GDM1 (cell line): ENCODE measurements at places on chromosomes 2 and 18.

GRCh38 chr2:100924520-100925451 is 77.3 kb upstream of the RPL31 start:
- no peak for DNase-seq

DNA sequence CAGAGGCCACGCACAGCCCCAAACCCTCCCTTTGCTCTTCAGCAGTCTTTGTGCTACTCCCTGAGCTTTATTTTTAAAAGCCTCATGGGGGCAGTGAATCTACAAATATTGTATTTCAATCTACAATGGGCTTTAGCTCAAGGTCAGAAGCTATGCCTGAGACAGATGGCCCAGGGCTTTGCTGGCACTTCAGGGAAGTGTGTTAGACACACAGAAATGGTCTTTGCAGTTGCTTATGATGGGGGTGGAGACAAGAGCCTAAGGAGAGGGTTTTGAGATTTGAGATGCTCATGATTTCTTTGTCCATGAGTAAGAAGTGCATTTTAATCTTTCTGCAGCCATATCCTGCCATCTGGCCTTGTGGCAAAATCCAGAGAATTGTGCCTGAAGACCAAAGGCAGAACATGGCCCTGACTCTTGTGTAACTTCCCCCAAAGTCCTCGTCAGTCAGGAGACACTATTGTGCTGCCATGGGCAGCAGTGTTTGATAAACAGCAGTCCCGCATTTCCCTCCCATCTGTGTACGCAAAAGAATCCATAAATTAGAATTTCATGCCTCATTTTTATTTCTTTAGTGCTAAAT is 92.6 kb downstream of the VAPA start:
- no peak for DNase-seq

DNA sequence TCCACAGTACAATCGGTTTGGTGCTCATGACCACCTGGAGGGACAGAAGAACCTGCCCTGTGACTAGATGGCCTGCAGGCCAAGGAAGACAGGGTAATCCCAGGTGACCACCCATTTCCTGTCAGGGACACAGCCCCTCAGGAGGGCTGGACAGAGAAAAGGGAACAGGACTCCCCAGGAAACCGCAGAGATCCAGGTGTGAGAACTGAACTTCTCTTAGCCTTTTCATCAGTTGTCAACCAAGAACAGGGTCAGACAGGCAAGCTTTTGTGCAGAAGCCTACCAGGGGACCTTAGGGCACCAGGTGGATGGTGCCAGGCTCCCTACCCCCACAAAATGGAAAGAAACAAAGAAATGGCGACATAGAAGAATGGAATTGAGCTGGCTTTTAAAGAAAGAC is 132.3 kb downstream of the HDAC4 start:
- no peak for DNase-seq

DNA sequence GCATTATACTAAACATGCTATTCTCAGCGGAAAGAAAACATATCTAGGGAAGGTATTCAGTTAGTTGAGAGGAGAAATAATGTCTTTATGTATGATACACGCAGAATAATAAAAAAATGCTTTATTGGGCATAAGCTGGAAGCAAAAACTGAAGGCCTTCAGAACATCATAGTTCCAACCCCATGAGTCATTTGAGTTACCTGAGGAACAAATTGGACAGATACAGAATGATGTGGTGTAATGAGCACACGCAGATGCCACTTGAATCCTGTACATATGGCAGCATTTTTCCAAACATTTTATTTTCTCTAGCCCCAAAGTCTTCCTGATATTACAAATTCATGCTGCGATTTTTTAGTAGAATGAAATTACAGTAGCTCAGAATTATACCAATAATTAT is 23.2 kb upstream of the TRIB2 start:
- no peak for DNase-seq

DNA sequence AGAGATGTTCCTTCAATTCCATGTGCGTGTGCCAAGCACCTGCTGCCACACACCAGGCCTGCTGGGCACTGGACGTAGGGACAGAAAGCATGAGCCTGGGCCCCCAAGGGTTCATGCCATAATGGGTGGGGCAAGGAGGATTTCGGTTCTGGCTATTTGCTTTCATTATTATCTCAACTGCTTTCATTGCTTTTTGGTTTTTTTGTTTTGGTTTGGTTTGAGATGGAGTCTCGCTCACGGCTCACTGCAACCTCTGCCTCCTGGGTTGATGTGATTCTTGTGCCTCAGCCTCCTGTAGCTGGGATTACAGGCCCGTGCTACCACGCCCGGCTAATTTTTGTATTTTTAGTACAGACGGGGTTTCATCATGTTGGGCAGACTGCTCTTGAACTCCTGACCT is 57.2 kb downstream of the SF3B1 start:
- no peak for DNase-seq

DNA sequence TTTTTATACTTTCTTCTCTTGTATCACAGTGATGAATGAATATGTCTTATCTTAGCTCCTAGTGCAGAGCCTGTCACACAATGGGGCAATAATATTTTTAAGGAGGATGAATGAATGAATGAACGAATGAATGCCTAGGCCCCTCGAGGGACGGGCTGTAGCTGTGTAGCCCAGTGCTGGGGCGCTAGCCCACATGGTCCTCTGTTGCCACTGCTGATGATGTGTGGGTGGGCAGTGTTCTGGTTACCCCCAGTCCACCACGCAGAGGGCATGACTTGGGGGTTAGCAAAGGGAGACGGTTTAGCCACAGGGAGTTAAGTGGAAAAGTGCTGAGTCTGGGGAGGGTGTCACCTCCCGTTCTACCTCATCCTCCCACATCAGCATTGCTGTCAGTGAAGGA is 134.2 kb downstream of the SMAD7 start:
- DNase-seq, result no peak

GRCh38 chr2:219484343-219485200 is 14.1 kb upstream of the GMPPA start:
- DNase-seq, result no peak

DNA sequence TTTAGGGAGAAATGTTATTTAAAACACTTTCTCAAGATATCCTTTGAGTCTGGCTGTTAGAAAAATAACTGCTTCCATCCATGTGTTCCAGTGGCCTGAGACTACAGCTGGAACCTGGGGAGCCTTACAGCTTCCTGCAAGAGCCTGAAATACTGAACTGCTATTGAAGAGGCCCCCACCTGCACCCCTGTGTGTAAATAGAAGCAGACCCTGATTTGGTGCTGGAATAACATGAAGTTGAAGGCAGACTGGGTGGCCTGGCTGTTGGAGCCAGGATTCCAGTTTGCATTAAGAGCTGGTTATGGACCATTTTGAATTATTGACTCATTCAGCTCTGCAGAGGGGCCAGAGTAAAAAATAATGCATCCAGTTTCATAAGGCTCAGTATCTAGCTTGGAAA is 61.9 kb downstream of the DIS3L2 start:
- no peak for DNase-seq

- DNase-seq, result no peak
Observed at GRCh38 chr2:189287982-189288521, 108.5 kb upstream of the COL5A2 start.

GRCh38 chr2:153536115-153536514 is 57.6 kb upstream of the RPRM start:
- no peak for DNase-seq

DNA sequence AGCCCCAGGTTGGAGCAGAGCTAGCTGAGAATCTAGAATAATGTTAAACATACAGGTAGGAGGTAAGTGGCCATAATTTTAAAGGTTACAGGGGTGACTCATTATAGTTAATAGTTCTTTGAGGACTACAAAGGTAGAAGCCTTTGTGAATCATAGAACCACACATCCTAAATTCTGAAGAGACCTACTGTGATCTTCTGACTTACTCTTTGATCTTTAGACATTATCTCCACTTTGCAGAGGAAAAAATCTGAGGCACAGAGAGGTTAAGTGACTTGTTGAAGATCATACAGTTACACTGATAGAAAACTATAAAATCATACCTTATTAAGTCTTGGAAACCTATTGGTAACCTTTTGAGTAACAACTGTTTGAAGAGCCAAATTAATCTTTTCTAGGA is 1051.3 kb upstream of the NRXN1 start:
- no peak for DNase-seq

DNA sequence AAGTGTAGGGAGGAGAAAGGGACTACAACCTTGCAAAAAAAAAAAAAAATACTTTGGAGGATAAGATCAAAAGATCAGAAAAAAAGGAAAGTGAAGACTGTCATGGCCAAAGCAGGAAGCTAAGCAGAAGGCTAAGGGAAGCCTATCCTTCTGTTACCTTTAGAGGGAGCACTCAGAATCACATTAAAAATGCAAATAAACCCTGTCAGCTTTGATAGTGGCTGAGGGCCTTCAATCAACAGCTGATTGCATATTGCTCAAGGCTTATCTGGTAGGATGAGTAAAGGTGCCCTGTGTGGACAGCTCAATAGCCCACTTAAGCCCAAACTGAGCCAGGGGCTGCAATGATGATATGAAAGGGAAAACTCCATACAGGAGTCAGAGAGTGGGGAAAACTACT is 1021.2 kb downstream of the LRP1B start:
- no peak for DNase-seq

- no peak for DNase-seq
Observed at GRCh38 chr2:75798569-75798968, 87.9 kb upstream of the GCFC2 start.

- no peak for DNase-seq
Observed at GRCh38 chr2:135167273-135167672, 115.2 kb downstream of the RAB3GAP1 start.

GRCh38 chr2:173749315-173749714 is 215.9 kb downstream of the SP3 start:
- no peak for DNase-seq

GRCh38 chr2:134943540-134943939 is 24.9 kb downstream of the CCNT2 start:
- no peak for DNase-seq

DNA sequence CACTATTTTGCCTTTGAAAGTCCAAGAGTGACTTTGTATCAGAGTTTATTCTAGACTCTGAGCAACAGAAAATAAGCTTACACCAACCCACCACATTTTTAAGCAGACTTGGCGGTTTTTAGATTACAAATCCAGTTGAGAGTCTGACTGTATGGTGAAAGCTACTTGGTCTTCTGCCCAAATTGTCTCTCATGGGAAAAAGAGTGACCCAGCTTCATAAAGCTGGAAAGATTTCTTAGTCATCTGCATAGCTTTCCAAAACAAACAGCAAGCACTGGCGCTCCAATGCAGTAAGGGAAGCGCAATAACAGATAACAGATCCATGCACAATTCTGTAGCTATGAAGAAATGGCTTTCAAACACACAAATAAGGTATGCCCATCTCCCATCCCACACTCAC is 7.1 kb downstream of the DSG1 start:
- no peak for DNase-seq

DNA sequence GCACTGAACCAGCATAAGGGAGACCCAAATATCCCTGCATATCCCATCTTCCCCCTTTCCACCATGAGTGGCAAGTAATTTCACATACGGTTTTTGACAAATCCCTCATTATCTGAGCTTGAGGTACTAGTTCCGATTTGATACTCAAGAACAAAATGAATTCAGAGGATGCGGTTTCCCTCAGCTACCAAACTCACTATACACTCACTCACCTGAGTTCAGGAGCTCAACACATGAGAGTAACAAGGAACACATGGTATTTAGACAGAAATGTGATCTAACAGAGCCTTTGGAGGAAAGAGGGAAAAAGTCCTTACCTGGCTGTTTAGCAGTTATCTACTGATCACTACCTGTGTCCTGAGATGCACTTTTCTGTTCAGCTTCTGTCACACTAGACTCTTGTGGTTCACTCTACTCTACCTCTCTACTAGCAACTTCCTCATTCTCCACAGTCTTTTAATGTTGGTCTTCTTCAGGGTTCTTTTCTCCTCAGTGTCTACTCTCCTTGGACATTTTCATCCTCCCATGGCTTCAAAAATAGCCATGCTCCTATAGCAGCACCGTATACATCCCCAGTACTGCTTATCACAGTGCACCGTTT is 25.1 kb downstream of the ASXL2 start:
- DNase-seq, result peak; percentile 9

- no peak for DNase-seq
Observed at GRCh38 chr2:54114936-54115283, 505 bp upstream of the ACYP2 start.

GRCh38 chr18:45222180-45222579 is 393.1 kb upstream of the SLC14A2 start:
- no peak for DNase-seq

DNA sequence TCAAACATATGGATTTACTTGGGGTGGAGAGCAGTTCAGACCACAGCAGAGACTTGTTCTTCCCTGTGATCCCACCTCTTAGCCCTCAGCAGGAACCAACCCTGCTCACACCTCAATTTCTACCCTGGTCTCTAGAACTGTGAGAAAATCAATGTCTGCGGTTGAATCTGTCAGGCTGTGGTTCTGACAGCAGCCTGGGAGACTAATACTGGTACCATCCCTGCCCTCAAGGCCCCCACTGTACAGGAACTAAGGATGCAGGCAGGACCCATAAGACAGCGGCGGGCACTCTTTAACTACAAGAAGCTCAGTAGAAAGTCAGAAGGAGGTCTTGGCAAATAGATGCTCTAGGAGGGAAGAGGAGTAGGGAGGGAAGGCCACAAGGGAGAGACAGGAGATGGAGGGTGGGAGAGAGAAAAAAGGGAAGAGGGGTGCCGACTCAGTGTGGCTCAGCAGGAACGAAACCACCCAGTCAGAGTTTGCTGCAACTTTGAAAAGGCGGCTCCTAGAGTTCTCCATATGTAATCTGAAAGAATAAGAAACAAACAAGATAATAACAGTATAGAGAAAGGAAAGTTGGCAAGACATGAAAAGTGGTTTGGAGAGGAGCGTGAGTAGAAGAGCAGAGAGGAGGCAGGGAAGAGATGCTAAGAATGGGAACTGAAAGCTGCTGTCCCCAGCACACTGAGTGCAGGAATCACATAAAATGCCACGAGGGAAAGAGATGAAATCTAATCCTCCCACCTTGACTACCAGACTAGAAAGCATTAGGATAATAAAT is 323.9 kb upstream of the ID2 start:
- no peak for DNase-seq

- no peak for DNase-seq
Observed at GRCh38 chr2:46610021-46610420, 130.7 kb downstream of the TMEM247 start.

GRCh38 chr2:52181080-52181479 is 1149.1 kb upstream of the NRXN1 start:
- peak; percentile 7 for DNase-seq

DNA sequence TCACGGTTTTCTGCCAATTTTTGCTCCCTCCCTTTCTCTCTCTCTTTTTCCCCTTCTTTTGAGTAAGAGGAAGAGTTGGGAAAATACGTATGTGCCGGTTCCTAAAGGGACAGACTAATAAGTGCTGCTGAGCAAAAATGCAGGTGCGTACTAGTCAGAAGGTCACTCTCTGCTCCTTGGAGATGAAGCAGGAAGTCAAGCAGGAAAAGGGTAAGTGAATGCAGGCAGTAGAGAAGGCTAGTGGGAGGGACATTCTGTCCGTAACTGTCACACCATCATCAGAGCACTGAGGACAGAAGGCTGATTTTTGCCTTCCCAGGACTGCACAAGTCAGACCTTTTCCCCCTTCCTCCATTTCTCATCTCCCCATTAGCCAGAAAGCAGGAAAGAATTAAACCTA is 105.7 kb downstream of the CDH2 start:
- DNase-seq, result no peak
